NCI-H2081 treated with DMSO at 0.1 percent for 48 hours (cell line): ENCODE measurements at places on chromosomes 16 and 17.

DNA sequence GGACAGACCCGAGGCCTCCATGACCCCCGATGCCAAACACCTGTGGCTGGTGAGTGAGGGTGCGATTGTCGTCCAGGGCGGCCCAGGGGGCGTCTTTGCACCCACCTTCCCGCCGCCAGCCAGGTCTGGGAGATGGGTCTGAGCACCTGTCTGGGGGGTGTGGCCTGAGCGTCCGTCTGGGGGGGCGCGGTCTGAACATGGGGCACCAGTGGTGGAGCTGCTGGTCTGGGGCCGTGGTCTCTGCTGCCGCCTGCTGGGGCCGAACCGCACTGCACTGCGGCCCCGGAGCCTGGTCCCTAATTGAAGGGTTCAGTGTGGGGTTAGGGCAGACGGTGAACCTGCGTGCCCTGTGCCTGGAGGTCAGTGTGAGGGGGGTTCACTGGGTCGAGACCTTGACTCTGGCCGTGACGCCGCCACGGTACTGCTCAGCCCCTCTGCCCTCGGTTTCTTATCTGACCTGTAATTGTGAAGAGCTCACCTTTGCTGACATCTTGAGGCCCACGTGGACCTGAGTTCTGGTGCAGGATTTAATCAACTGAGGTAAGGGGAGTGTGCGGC lies 12.6 kb upstream of the TCF25 start:
- DNase-seq, result no peak

DNA sequence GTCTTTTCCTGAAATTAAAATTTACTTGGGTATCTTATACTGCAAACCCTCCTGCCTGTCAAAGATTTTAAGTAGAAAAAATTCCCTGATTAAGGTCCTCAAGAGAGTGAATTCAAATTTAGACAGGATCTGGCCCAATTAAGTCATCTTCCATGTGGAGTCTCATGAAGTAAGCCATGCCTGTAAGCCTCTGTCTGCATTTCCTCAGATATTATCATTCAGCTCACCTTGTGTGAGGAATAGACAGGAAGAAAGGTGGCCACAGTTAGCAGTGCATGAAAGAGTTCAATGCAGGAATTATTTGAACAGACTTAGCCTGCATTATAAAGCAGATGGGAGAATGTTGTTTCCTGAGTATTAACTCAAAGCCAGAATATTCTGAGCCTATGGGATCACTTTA lies 174.7 kb downstream of the HS3ST3A1 start:
- DNase-seq, result no peak

DNA sequence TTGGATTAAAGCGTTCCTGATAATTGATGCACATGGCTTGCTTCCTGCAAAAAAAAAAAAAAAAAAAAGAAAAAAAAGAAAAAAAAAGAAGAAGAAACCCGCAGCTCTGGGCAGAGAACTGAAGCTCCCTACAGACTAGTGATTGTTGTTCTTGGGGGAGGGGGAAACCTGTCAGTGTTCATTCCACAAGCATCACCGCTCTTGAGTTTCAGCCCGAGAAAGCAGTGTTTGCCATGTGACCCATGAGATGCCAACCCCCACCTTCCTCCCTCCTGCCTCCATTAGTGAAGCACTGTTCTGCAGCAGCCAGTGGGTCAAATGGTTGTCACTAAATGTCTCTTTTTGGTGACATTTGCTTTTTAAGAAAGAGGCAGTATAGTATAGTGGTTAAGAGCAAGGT lies 1.7 kb downstream of the USP43 start:
- no peak for DNase-seq

GRCh38 chr16:81609323-81609892 lies 164.8 kb downstream of the CMIP start:
- DNase-seq, result no peak

GRCh38 chr16:35552763-35553162 lies 2093.4 kb downstream of the TP53TG3F start:
- no peak for DNase-seq

DNA sequence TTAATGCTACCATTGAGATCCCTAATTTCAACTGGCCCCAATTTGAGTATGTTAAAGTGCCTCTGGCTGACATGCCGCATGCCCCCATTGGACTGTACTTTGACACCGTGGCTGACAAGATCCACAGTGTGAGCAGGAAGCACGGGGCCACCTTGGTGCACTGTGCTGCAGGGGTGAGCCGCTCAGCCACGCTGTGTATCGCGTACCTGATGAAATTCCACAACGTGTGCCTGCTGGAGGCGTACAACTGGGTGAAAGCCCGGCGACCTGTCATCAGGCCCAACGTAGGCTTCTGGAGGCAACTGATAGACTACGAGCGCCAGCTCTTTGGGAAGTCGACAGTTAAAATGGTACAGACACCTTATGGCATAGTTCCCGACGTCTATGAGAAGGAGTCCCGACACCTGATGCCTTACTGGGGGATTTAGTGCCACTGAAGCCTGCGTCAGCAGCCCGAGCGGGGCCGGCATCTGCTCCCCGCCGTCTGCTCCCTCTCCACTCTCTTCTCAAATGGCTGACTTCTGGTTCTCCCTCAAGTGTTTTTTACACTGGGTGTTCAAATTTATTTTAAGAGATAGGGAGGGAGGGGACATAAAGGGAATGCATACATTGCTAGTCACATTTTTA lies 22.9 kb downstream of the DUSP14 start:
- DNase-seq, result no peak

- DNase-seq, result no peak
Observed at GRCh38 chr17:63295288-63295687, 150.8 kb downstream of the CYB561 start.

GRCh38 chr16:12501707-12502457 lies 301.8 kb downstream of the CPPED1 start:
- no peak for DNase-seq

DNA sequence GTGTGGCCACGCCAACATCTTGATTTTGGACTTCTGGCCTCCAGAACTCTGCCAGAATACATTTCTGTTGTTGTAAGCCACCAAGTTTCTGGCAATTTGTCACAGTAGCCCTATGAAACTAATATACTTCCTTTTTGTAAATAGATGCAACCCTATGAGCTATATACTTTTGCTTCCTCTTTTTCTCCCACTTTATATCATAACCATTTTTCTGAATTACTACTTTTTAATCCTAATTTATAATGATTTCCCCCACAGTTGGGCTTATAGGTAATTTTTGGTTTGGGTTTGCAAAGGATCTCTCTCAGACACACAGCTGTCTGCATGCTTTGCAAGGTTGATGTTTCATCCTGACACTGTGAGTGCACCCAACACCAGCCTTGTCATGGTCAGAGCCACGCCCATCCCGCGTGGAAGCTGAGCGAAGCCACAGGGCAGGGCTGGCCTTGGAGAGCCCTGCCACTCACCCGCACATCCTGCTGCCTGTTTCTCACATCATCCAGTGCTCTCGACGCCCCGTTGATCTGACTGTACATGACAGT lies 5.8 kb downstream of the TRIM25 start:
- no peak for DNase-seq
